ENCODE measurements at places on chromosomes 4 and X. TPM values are rescaled to one million over a fixed set of nuclear protein-coding genes. Genes with fewer than 3 reads are reported as not detected.

Gene KIT
- total RNA-seq = 4.2 TPM

GRCh38 chrX:34884817-34885216 is 57.8 kb upstream of the FAM47B start:
- no peak overlapping the region for H3K4me3 ChIP-seq
- no peaks in the 10 kb centered on the region for H3K36me3 ChIP-seq
- no peak for DNase-seq
- H3K4me1 ChIP-seq = no peaks in the 10 kb centered on the region
- no peaks in the 10 kb centered on the region for H3K27me3 ChIP-seq

DNA sequence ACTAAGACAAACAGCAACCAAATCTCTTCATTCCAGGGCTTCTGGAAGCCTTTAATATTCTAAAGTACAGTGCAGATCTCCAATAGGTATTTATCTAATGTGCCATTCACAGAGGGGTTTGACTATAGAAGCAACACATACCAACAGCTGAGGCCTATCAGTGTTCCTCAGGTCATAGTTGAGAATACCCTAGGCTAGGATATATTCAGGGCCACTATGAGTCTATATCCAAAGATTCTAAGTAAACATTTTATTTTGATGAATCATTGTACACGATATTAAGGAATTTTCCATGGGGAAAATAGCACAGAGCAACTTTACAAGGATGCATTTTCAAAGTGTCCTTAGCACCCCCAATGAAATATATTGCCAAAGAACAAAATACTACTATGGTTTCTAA is 9.7 kb downstream of the SMIM10 start:
- no peaks in the 10 kb centered on the region for H3K27me3 ChIP-seq
- H3K36me3 ChIP-seq = no peaks in the 10 kb centered on the region
- H3K4me3 ChIP-seq = no peak overlapping the region
- H3K4me1 ChIP-seq = no peaks in the 10 kb centered on the region
- no peak overlapping the region for H3K27ac ChIP-seq

DNA sequence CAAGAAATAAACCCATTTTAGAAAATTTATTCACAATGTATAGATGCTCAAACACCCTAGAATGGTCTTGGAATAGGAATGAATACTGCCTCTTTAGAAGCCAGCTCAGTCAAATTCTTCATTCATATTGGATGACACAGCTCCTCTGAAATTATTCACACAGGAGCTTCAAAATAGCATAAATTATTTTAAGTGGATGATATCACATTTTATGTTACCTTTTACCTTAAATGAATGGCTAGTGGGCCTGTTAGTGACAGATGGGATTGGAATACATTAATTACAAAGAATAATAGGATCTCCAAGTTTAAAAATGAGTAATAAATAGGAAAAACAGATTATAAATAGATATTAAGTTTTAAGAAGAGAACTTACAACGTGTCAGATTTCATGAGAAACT is 184.4 kb downstream of the GABRB1 start:
- no peaks in the 10 kb centered on the region for H3K36me3 ChIP-seq
- H3K4me1 ChIP-seq = no peaks in the 10 kb centered on the region
- no peak overlapping the region for H3K27ac ChIP-seq
- H3K4me3 ChIP-seq = no peak overlapping the region
- no peak for DNase-seq
- no peaks in the 10 kb centered on the region for H3K27me3 ChIP-seq

DNA sequence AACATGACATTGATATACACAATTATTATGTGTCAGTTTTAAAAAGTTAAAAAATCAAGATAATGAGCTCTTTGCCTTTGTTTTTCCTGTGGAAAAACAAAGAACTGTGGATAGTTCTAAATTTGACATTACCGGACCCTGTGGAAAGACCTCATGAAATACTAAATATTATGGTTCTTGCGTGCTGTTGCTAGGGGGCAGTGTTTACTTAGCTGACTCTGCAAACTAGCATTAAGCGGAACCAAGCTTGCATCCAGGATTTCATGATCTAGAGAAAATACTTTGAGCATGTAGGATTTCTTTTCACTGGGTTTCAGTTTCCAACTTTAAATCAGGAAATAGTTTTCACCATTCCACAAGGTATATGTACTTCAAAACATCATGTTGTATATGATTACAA is 33.6 kb downstream of the CLCN4 start:
- H3K36me3 ChIP-seq = no peaks in the 10 kb centered on the region
- H3K27ac ChIP-seq = no peak overlapping the region
- no peak overlapping the region for H3K4me3 ChIP-seq
- H3K27me3 ChIP-seq = no peaks in the 10 kb centered on the region

Gene DNASE1L1
- total RNA-seq = 70.7 TPM

- DNase-seq = no peak
- H3K4me3 ChIP-seq = no peak overlapping the region
- no peak overlapping the region for H3K27ac ChIP-seq
- no peaks in the 10 kb centered on the region for H3K4me1 ChIP-seq
Observed at GRCh38 chr4:105944540-105944939, 49.3 kb downstream of the NPNT start.

Gene CFAP47
- total RNA-seq = 0.32 TPM

DNA sequence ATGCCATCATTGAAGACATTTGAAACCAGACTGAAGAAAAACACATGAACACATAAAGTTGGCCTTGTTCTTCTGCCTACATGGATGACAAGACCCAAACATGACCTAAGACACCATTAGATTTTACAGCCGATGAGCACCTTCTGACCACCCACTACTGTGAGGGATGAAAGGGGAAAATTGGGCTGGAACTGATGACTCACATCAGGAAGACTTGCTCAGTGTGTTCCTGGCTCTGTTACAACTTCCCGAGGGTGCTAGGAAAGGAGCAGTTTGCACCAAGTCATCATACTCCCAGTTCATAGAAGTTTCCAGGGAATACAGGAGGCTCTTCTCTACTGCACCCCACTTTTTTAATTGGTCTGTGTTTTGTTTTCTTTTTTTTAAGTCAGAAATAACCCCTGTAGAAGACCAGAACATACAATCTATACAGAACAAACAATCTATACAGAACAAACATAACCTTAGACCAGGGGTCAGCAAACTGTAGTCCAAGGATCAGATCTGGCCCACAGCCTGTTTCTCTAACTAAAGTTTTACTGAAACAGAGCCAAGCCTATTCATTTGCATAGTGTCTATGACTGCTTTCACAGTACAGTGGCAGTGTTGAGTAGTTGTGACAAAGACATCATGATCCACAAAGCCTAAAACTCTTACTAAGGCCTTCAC is 25.3 kb downstream of the BTC start:
- no peak overlapping the region for H3K4me3 ChIP-seq
- H3K27me3 ChIP-seq = no peaks in the 10 kb centered on the region
- H3K36me3 ChIP-seq = no peaks in the 10 kb centered on the region

DNA sequence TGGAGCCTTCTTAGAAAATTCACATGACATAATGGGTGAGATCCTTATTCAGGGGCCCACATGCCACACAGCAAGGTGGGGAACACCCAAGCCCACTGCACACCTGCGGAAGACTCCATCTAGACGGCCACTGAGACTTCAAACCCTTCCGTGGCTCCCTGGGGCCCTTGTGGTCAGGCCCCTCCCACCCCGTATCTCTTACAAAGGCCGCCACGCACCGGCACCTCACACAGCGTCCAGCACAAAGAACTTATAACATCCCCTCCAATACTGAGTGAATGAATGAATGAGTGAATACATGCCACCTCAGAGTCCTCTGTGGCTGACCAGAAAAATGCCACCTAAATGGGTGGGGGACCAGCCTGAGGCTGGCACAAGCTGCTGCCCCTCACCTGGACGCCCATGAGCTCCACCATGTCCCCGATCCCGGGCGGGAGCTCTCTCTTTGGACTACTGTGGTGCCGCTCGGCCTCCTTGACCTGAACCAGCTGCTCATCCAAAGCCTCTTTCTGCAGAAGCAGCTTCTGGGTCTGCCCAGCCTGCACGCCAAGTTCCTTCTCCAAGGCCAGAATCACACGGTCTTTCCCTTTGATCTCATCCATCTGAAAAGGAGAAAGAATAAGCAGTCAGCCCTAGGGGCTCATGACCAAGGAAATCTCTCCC is 66.9 kb upstream of the C4orf50 start:
- no peaks in the 10 kb centered on the region for H3K36me3 ChIP-seq
- peak overlapping the region; percentile 14 for H3K27ac ChIP-seq
- no peak for DNase-seq

Measured in prostate gland (tissue), 2 donors.